Head of caudate nucleus (tissue), 42 donors: ENCODE measurements at places on chromosomes 7 and 10.

GRCh38 chr10:24351961-24352360 lies 143.0 kb downstream of the KIAA1217 start:
- DNase-seq: no peak

GRCh38 chr7:73888959-73889358 lies 28.0 kb downstream of the TMEM270 start:
- DNase-seq: peak; percentile 61

GRCh38 chr7:16431646-16432424 lies 10.5 kb upstream of the CRPPA start:
- DNase-seq: peak; percentile 42

- peak; percentile 70 for DNase-seq
Measured at GRCh38 chr10:110803830-110804338, 67.8 kb upstream of the PDCD4 start.

- DNase-seq: no peak
Measured at GRCh38 chr10:121684276-121684675, 86.0 kb upstream of the FGFR2 start.

GRCh38 chr10:43194266-43194665 lies 56.0 kb downstream of the CSGALNACT2 start:
- no peak for DNase-seq

DNA sequence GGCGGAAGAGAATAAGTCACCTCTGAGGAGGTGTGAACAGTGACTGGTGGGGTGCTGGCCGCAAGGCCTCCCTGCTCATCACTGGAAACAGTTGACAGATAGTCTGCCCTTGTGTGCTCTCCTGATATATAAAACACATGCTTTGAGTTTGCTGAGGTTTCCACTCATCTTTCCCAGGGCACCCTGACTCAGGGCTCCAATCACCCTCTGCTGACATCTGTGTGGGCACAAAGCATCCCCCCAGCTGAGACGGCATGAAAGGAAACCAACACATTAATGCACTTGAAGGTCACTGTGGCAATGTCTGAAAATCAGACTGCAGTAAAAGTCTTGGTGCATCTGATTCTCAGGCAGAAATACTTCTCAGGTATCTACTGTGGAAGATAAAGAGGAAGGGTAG lies 49.8 kb downstream of the EPDR1 start:
- DNase-seq: no peak

DNA sequence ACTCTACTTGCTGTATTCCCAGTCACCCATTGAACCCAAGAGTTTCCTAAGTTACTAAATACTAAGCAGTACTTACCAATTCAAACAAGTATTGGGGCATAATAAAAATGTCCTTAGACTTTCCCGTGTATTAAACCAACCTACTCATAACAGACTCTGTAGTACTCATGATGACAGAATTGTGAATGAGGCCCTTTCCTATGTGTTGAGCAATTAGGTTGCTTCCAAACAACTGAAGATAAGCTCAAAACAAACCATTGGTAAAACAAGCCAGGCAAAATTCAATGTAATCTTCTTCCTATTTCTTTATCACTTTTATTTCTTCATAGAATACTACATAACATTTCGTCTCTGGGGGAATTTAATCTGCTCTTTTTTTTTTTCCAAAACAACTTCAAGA lies 106.5 kb upstream of the ANK3 start:
- DNase-seq: no peak

- DNase-seq: no peak
Measured at GRCh38 chr10:103658049-103658577, 164.6 kb downstream of the NEURL1 start.

DNA sequence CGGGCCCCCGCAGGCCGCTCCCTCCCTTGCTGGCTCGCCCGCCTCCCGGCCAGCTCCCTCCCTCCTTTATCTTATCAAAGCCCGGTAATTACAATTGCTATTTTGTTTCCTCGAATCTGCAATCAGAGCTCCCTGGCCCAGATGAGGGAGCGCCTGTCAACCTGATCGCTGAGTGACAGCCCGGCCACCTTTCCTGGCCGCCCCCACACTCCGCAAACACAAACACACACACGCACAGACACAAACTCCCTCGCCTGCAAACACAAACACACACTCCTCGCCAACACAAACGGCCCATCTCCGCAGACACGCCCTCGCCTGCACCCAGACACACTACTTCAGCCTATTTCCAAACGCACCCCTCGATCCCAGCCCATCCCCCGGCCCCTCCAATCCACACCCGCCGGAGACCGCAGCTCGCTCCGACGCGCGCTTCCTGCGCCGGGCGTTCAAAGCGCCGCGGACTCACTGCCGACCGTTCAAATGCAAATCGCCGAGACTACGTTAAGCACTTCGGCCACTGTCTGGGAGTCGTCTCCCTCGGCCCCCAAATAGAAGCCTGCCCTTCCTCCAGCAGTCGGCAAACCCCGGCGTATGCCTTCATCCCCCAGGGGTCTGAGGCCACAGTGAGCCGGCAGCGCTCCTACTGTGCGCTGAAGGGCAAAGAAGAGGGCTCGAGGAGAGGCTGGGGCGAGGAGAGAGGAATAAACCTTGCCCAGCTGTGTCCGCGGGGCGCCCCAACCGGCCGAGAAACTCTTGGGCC lies 3.0 kb upstream of the FGF8 start:
- peak; percentile 12 for DNase-seq

DNA sequence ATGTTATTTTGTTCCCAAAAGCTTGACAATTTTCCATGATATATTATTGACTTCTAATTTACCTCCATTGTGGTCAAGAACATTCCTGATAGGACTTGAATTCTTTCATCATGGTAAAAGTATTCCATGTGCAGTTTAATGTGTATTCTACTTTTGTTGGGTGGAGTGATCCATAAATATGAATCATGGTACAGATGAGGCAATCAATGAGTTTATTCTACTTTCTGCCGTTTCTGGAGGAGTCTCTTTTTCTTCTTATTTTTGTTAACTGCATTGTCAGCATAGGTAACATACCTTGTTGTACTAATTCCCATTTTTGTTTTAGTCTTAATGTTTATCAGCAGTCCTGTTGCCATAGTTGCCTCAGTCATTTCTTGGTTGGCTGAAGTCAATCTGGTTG lies 69.6 kb downstream of the SHOC2 start:
- DNase-seq: no peak

DNA sequence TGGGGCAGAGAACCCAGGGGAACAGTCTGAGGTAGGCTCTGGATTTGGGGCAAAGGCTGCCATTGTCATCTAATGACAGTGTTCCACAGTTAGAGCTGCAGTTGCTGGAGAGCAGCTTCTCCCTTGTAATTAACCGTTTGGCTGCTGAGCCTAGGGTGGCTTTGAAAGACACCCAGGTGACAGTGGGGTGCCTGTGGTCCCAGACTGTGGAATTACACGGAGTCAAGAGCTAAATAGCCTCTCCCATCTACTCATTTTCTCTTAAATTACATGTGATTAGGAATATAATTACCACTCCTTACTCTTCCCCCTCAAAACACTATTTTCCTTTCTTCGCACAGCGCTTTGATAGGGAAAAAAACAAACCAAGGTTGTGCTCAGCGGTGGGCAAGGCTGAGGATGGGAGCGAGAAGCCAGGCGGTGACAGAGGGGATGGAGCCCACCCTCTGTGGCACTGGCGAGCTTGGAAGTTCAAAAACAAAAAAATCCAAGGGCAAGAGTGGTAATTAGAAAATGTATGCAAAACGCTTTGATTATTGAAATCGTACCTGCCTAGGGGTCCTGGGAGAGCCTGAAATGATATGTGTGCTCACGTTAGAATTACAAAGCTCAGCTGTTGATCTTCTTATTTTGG lies 44.1 kb downstream of the BAMBI start:
- no peak for DNase-seq

DNA sequence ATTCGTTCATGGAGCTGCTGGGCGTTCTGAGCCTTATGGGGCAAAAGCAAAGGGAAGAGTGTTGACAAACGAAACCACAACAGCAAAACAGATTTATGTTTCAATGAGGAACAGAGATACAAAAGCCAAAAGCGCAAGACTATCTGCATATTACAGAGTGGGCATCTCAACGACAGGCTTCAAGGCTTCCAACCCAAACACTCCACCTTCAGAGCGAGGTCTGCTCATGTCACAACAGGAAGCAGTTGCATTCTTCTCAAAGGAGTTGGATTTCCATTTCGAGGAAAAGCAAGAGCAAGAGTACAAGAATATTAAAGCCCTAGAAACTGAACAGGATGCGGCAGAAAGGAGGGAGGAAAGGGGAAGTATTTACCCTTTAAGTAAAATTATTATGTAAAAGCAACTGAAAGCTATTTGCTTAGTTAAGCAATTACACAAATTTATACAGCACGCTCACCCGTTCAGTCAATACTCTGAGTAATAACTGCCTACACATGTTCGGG lies 189.3 kb downstream of the ELMO1 start:
- DNase-seq: peak; percentile 18

DNA sequence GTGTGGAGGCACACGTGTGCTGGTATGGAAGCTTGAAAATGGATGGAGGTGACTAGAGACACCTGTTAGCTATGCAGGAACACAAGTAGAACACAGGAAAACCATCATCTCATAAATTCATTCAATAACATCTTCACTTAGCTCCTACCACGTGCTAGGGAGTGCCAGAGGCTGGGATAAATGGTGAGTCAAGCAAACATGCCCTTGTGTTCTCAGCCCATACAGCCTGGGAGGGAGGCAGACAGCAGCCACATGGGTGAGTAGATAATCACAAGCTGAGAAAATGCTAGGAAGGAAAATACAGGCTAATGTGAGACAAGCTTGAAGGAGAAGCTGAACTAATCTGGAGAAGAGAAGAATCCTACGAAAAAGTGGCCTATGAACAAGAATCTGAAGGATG lies 468.0 kb upstream of the ZMIZ1 start:
- DNase-seq: no peak

GRCh38 chr7:125567686-125568085 lies 638.1 kb upstream of the POT1 start:
- no peak for DNase-seq

DNA sequence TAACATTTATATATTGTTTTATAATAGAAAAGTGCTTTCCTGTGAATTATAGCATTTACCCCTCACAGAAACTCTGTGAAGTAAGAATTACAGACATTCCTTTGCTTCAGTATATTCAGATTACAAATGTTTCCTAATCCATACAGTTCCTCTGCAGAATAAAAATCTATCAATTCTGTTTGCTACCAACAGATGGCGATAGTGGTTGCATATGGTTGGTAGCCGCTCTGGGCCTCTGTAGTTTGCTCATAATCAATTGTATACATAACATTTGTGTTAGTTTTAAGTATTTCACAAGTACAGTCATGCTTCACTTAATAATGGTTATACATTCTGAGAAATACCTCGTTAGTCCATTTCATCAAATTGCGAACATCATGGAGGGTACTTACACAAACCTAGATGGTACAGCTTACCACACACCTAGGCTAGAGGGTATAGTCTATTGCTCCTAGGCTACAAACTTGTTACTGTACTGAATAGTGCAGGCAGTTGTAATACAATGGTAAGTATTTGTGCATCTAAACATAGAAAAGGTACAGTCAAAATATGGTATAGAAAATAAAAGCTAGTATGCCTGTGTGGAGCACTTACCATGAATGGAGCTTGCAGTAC lies 94.4 kb upstream of the STEAP4 start:
- DNase-seq: no peak

GRCh38 chr7:68892236-68892635 lies 706.0 kb upstream of the AUTS2 start:
- DNase-seq: no peak

DNA sequence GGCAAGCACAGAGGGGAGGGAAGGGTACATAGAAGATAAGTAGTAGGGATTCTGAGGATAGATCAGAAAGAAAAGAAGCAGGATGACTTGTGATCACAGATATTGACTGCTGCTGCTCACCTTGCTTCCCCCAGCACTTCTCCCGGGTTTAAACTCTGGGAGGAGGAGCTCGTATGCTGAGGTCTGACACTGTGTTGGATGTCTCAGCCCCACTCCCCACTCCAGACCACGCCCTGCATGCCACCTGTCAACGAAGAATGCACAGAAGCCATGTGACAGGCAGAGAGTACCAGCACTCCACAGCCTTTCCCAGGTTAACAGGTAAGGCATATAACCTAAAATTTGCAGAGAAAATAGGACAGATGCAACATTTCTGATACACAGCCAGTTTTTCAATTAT lies 388.9 kb downstream of the TNS3 start:
- DNase-seq: no peak

GRCh38 chr7:42104231-42104630 lies 132.8 kb downstream of the GLI3 start:
- DNase-seq: no peak

GRCh38 chr10:123462246-123462645 lies 203.9 kb upstream of the GPR26 start:
- no peak for DNase-seq

- no peak for DNase-seq
Measured at GRCh38 chr10:61860964-61861758, 40.3 kb upstream of the ARID5B start.

GRCh38 chr10:73810735-73811465 lies 498 bp downstream of the NDST2 start:
- no peak for DNase-seq

DNA sequence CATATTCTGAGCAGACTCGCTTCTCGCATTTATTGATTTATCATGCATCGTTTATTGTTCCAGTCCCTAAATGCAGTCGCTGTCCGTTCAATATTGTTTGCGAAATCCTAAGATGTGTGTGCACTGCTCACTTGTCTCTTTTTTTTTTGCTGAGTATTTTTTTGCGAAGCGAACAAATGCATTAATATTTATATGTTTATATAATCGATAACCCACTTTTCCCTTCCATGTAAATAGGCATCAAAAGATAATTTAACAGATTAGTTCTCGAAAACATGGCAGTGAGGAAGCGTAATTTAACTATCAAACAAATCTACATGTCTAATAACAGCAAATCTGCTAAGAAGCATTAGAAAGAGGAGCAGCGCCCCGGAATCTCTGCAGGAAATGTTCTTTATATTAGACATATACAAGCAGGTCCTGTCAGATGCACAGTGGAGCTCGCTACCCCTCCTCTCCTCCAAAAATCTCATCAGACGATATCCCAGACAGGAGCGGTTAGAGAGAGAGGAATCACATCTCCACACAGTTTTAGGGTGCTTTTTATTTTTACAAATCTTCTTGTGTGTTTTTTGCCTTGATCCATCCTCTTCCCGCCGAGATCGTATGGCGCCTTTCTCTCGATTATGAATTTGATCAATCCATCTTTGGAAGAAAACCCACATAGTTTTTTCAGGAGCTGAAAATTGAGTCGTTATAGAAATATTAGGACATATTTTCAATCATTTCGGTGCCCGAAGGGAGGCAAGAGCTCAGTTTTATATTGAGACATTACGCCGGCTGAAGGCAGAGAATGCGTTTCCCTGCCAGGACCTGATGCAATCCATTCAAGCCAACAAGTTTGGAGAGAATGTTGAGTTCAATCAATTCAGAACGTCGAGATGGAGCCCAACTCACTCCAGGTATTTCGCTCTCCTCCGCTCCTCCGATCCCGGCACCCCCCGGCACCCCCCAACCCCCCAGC lies at the start of gene ARID5B:
TSS of gene ARID5B (plus strand) at position 871 of the 964 bp plus-strand sequence. CDS start at position 882, 11 bp downstream.
- peak; percentile 72 for DNase-seq
